Stomach (tissue), 19 donors: ENCODE measurements at places on chromosomes 7 and 10.

GRCh38 chr10:82210331-82210730 is 335.3 kb downstream of the NRG3 start:
- no peaks in the 10 kb centered on the region for H3K27me3 ChIP-seq
- no peaks in the 10 kb centered on the region for H3K36me3 ChIP-seq
- DNase-seq: no peak

- no peaks in the 10 kb centered on the region for H3K27me3 ChIP-seq
- H3K4me1 ChIP-seq: peaks cover 32% of the 10 kb centered on the region
- DNase-seq: no peak
- peaks cover 16% of the 10 kb centered on the region for H3K36me3 ChIP-seq
Observed at GRCh38 chr10:23100331-23101030, 5.1 kb downstream of the MSRB2 start.

GRCh38 chr10:33120700-33121099 is 162.7 kb upstream of the ITGB1 start:
- H3K27ac ChIP-seq: no peak overlapping the region
- peaks cover 13% of the 10 kb centered on the region for H3K4me1 ChIP-seq
- H3K36me3 ChIP-seq: no peaks in the 10 kb centered on the region

DNA sequence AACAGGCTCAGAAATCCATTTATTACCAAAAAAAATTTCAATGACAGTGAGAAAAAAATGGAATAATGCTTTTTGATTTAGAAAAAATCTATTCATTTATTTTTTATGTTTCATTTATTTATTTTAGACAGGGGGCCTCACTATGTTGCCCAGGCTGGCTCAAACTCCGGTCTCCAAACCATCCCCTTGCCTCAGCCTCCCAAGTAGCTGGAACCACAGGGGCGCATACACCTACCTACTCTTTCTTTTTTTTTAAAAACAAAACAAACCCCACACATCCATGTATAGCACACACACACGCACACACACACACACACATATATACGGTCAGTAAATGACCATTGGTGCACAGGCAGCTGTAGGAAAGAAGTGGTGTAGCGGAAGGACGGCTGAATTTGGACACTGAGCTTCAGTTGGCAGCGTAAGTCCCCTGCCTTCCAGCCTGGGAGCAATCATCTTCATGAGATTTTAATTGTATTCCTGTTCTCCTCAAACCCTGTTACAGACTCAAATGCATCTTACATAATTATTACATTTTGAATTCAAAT is 28.8 kb downstream of the ARL4A start:
- no peaks in the 10 kb centered on the region for H3K27me3 ChIP-seq
- H3K4me1 ChIP-seq: peaks cover 42% of the 10 kb centered on the region
- DNase-seq: no peak
- H3K36me3 ChIP-seq: no peaks in the 10 kb centered on the region
- no peak overlapping the region for H3K4me3 ChIP-seq
- peak overlapping the region; percentile 78 for H3K27ac ChIP-seq

DNA sequence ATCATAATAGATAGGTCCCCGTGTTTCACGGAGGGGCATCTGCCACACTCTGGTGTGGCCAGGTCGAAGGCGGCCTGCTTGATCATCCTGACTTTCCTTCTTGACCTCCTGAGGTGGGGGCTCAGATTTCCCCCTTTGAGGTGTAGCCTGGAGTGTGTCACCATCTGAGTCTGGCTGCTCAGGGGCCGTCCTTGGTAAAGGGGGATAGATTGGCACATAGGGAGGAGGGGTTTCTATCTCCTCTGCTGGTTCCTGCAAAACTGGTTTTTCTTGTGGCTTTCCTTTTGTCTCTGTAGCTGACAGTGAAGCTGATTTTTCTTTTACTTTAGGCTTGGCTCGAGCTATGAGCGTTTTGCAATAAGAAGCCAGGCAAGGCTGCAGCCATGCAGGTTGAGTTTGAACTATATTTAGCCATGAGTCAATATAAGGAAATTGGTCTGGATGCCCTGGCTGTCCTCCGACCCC is 7.1 kb upstream of the ZNF117 start:
- DNase-seq: peak; percentile 75
- peaks cover 42% of the 10 kb centered on the region for H3K4me1 ChIP-seq
- peaks cover 10% of the 10 kb centered on the region for H3K36me3 ChIP-seq
- H3K4me3 ChIP-seq: no peak overlapping the region
